Urinary bladder (tissue), 4 donors: ENCODE measurements at places on chromosomes 1 and 21.

- DNase-seq: no peak
Measured at GRCh38 chr21:24153137-24153536, 1454.1 kb downstream of the MRPL39 start.

GRCh38 chr1:37257646-37258045, 216.7 kb upstream of the ZC3H12A start:
- DNase-seq: no peak

GRCh38 chr1:110292031-110292741, 47.0 kb upstream of the RBM15 start:
- no peak for DNase-seq

- DNase-seq: no peak
Measured at GRCh38 chr1:185786524-185786923, 52.3 kb downstream of the HMCN1 start.

DNA sequence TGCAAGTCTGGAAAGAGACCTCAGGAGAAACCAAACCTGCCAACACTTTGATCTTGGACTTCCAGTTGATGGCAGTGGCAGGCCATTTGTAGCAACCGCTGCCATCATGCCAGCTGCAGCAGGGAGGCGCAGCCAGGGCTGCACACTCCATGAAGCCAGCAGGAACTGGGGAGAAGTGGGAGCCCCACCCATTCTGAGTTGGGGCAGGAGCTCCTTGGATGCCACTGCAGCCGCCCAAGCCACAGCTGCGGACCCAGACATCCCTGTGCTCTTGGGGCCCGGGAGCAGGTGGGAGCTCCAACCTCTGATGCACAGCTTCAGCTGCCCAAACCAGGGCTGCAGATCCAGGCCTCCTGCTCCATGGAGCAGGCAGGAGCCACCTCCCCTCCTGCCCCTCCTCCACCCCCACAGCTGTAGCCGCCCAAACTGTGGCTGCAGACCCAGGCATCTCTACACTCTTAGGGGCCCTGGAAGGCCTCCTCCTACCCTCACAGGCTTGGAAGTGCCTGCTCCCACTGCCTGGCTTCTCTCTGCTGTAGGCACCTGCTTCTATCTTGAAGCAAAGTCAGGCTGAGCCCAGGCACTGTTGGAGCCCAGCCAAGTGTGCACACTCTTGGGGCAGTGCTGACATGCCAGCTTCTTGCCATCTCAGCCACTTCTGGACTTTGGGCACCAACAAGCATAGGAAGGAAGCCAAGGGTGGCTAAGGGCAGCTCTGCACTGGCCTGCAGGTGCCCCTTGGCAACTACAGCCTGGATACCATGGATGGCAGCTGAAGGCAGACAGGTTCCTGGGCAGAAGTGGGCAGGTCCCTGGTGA, 20.0 kb upstream of the DISP1 start:
- DNase-seq: no peak

DNA sequence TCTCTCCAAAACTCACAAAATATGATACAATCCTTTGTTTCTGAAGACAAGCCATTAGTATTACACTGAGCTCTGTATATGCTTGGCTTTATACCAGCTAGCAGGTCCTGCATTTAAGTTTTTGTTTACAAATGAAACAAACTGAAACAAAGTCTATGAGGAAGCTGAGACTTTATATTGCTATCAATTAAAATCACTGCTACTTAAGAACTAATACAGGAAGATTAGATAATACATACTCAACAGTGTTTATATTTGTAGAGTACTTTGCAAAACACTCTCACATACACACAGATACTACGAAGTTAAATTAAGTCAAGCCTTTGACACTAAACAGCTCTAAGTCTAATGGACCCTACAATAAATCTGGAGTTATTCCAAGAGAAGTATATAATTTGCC, 247.4 kb downstream of the CRB1 start:
- no peak for DNase-seq

DNA sequence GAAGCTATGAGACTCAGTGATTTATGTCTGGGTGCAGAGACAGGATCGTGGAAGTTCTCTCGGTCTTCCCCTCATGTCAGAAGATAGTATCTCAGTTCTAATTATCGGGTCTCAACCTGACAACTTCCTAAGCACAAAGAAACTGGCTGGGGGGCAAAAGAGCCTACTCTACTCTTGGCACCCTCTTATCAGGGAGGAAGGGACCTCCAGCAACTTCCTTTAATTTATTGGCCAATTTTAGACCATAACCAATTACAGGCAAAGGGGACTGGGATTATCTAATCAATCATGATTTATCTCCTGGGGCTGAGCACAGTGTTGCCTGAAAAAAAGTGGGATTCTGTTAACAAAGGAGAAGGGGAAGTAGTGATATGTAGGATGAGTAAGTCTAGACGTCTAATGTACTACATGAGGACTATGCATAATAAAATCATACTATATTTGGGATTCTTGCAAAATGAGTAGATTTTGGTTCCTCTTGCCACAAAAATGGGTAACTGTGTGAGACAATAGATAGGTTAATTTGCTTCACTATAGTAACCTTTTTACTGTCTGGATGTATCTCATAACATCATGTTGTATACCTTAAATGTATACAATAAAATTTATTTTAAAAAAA, 98.8 kb downstream of the ZFYVE9 start:
- DNase-seq: no peak

DNA sequence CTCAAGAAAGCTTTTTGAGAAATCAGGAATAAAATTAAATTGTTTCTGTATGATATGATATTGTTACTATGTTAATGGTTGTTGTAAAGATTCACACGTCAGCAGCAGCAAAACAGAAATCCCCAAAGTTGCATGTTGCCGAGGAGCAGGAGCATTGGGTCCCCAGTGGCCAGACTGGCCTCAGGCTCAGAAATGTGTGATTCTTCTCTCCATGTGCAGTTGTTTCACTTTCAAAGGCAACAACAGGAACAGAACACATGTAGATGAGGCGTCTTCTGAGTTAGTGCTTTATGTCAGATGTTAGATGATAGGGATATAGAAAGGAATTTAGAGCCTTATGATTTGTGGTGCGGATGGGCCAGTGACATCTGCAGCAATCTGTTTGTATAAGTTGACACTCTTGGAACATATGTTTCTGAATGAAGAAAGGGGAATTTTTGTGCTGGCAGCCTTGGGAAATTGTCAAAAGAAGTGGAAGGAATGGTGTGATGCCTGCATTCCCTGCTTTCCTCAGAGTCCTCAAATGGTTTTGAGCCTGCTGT, 2.1 kb upstream of the TTLL7 start:
- no peak for DNase-seq

- no peak for DNase-seq
Measured at GRCh38 chr1:229281339-229281926, 10.5 kb downstream of the RAB4A start.

DNA sequence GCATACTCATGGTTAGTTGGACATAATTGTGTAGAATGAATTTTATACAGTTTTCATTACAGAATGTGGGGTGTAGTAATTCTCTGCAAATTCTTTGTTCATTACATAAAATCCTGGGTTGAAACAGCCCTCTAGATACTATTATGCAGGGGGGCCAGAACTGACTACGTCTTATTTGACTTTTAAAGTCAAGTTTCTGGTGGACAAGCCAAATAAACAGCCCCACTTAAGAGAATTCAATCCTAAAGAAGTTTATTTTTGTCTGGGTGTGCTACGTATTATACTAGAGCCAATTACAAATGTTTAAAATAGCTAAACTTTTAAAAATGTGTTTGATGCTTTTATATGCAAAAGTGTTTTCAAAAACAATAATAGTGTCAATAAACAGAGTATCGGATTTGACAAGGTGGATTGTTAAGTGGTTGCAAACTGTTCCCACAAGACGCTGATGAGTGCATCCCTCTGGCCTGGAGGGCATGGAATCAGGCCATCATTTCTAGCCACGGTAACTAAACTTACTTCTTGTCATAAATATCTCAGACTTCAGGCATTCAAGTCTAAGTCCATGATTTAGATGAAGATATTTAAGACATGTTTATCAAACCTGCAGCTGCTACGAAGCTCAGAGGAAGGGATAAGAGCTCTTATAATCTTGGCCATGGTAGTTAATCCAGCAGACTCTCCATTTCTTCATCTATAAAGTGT, 646.3 kb downstream of the KIF26B start:
- DNase-seq: peak; percentile 29

- DNase-seq: no peak
Measured at GRCh38 chr21:35252831-35253230, 203.7 kb upstream of the RUNX1 start.

DNA sequence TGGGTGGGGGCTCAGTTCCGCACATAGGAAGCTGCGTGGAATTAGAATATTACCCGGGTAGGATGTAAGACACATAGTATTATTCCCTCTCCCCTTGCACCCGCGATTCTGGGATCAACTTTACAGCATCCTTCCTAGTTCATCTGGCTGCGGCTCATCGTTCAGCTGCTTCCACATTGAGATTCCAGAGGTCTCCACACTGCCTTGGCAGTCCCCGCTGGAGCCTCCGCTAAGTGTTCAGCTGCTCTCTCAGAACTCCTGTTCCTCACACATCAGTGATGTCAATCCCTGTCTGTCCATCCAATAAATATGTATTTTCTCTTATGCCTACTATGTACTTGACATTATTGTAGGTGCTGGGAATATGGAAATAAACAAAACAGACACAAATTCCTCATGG, 135.6 kb upstream of the SYT6 start:
- no peak for DNase-seq

DNA sequence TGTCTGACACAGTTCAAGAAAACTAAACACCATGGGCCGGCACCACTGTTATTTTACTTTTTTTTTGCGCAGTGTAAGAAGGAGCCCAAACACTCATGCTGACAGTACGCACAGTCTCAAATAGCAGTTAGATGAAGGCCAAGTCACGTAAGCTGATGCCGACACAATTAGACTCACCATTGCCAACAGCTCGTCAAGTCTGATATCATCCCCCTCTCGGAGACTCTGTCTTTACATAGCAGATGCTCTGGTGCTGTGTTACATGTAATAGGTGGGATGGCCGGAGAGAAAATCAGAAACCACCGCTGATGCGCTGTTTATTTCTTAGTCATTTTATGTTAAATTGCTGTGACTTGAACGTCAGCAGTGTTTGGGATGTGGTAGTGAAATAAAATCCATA, 49.3 kb downstream of the TGFB2 start:
- no peak for DNase-seq

GRCh38 chr21:41894922-41895557, 15.9 kb upstream of the PRDM15 start:
- DNase-seq: no peak

- DNase-seq: no peak
Measured at GRCh38 chr1:61101536-61101935, 19.2 kb downstream of the NFIA start.

DNA sequence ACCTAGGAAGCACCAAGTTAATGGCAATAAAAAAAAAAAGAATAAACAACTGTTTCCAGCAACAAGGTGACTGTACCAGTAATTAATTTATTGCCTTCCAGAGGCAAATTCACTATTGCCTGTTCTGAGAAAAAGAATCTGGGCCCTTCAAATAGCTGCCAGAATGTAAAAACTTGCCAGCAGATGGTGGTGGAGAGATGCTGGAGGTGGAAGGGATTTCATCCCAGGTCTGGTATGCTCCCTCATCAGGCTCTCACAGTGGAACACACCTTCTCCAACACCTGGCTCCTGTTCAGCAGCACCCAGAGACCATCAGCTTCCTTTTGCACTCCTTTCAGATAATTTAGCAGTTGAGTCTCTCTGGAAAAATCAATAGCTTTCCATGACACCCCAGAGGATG, 792.9 kb upstream of the ADAMTS5 start:
- no peak for DNase-seq

DNA sequence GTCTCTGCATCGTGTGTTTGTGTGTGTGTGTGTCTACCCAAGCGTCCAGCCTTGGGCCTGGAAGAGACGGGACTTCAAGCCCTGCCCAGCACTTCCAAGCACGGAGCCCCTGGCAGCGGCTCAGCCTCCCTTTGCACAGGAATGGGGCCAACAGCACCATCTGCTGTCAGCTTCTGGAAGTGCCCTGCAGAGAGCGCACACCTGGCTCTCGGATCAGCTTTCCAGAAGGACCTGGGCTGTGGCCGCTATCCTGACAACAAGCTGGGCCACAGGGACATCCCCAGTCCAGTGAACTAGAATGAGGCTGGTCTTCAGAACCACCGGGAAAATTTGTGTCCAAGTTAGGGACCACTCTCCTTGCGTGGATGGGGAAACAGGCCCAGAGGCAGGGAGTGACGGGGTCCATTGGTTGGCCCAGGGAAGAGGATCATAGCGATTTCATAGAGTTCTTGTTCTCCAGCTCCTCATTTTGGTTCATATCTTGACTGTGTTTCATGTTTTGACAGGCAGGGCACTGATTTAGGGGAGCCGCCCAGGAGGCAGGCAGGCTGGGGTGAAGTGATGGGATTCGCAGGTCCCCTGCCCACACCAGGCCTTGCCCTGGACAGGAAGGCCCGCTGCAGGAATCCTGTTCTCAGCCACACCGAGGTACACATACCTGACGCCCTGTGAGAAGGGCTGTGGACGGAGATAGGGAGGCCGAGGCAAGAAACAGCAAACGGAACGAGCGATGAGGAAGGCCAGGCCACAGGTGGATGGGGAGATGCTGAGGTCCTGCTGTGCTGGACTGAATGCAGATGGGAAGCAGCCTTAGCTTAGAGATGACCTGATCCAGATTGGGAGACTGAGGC, 38.4 kb downstream of the TAS1R2 start:
- DNase-seq: peak; percentile 50

- DNase-seq: no peak
Measured at GRCh38 chr21:32547018-32547417, 38.3 kb downstream of the TCP10L start.

- no peak for DNase-seq
Measured at GRCh38 chr1:101235696-101236515, 913 bp upstream of the S1PR1 start.

GRCh38 chr1:77068013-77068412, 151.2 kb downstream of the PIGK start:
- DNase-seq: no peak

- no peak for DNase-seq
Measured at GRCh38 chr1:103087256-103087655, 21.1 kb downstream of the COL11A1 start.

DNA sequence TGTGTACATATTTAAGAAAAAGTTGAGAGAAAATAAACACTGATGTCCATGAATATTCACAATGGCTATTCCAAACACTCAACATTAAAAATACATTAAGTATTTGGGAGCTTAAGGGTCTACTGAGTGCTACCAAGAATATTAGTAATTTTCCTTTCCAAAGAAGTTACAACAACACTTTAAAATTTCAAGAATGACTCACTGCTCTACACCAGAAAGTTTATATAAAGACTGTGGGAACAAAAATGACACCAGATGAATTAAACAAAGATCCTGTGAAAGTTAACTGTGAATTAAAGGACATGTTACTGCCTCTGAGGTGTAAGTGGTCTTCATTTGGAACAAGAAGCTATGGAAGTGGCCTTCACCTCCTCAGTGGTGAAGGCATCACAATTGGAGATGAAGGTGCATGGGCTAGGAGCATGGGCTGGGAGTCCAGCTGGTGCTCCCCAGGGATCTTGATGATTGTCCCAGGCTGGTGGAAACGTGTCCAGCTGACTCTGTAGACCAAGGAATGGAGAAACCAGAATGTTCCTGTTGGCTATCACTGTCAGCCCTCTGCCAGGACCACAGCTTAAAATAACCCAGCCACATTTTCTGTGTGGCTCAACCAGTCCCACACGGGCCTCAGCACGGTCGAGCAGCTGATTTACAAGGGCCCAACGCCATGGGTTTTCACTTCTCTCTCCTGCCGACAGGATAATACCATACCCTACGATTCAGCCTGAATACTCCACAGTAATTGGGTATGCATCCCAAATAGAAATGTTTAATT, 28.8 kb downstream of the TAF5L start:
- DNase-seq: no peak
